ENCODE measurements at places on chromosomes 12 and 14. TPM values are rescaled to one million over a fixed set of nuclear protein-coding genes. Genes with fewer than 3 reads are reported as not detected.

SLC5A8 gene
- total RNA-seq: 0.42 TPM

DNA sequence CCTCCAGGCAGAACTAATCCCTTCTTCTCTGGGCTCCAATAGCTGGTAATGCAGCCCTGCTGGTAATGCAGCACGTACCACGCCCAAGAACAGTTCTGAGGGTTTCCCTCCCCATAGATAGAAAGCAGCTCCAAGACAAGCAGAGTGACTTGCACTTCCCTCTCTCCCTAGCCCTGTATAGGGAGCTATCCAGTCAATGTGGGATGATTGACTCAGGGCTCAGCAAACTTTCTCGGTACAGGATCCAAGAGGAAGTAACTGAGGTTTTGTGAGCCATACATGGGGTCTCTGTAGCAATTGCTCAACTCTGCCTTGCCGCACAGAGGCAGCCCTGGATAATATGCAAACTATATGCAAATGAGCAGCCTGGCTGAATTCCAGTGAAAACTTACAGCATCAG is 15.5 kb upstream of the FKBP4 start:
- DNase-seq: no peak

DNA sequence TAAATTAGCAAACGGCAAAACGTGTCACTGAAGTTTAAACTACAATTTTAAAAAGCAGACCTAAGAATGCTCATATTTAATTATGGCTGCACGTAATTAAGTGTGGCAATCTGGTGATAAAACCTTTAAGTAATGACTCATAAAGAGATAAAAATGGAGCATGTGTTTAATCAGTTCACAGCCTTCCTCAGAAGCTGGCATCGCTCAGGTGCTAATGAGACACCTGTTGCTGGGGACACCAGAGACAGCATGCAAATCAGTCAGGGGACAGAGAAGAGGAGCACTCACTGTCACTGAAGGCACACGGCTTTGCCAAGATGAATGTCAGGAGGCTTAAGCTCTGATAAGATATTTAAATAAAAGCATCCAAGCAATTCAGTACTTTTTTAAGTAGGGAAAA is 840.3 kb downstream of the GALC start:
- no peak for DNase-seq

- DNase-seq: no peak
These were observed 154.4 kb upstream of the HIF1A start for GRCh38 chr14:61540931-61541330.

DNA sequence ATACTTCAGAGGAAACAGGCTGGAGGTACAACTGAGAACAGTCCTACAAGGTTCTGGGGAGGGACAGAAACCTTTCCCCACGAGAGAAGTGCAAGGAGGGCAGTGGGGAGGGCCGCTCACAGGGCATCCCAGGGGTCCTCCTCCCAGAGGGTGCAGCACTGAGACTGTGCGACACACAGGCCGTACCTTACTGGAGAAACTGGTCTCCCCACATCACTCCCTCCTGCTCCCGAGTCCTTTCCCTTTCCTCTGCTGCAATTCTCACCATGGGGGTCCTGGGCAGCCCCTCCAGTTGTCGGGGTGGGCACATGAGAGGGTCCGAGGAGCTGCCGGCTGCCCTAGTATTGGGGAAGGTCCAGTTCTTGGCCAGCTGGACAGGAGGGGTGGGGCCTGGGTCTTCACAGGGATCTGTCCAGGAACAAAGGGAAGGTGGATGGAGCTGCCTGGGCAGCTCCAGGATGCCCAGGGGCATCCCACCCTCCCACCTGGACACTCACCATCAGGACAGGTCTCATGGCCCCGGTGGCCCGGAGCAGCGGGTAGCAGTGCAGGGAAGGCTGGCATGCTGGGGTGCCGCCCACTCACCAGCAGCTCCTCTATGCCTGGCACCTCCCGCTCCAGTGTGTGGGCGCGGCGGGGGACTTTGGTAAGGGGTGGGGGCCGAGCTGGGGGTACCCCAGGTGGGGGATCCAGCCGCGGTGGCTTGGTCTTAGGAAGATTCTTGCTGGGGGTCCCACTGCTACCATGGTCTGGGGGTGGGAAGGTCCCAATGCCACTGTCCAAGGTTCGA is 35.8 kb downstream of the NCKAP5L start:
- DNase-seq: no peak

DNA sequence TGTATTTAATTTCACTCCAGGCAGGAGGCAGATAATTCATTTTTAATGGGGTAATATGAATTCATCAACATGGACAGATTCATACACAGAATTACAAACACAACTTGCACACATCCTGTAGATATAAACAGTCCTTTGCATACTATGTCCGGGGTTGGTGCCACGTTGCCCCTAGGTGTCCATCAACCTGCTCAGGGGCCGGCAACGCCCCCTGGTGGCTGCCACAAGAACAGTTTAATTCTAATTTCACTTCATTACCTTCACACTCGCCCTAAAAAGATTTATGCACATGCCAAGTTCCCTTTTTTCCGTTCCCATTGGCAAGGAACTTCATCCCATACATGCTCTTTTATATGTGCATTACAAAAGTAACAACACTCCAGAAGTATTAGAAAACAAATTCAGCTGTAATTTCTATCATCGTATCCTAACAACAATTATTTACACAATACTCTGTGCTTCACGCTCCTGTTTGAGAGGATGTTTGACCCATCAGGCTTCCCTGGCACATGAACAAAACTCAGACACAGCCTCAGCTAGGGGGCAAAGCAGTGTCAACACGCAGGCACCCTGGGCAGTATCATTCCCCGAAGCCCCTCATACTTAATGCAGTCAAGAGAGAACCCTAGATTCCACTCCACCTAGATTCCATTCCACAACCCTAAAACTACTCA is 15.5 kb downstream of the MANSC1 start:
- no peak for DNase-seq

DNA sequence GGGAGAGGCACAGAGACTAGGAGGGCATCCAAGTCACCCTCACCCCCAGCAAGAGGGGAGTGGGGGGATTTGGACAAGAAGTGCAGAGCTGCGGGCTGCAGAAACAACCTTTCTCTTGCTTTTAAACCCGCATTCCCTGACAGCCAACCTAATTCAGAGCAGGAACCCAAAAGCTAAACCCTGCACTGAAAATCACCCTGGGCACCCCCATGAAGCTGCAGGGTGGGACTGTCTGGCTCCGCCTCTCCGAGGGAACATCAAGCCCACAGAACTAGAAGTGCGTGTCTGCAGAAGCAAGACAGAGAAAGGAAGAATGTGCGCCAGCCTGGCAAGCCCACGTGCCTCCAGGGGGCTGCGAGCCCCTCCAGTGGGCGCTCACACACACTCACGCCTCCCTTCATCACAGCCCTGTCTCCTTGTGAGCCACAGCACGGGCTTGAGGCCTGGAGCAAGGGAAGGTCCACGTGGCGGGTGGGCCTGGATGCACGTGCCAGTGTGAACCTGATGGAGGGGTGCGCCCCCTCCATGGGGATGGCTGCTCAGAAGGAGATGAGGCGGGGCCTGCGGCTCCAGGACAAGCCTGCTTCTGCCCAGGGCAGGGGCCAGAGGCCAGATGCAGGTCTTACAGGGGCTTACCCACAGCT is 27.8 kb upstream of the PNMA1 start:
- no peak for DNase-seq

DNA sequence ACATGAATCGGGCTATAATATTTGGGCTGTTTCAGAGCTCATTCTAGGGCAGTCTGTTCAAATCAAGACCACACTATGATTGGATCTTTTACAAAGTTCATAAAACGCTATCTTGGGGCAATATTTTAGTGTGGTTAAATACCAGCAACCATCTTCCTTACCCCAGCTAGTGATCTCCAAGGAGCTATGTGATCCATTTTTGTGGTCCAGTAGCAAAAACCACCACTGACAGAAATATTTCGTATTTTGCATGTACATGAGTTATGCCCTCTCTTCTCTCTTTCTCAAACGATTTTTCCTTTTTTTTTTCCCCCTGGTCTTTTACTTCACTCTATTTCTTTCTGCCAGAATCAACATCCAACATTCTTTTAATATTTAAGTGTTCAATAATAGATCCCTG is 280.6 kb upstream of the KITLG start:
- DNase-seq: no peak

CFAP73 gene
- total RNA-seq: not detected

DNA sequence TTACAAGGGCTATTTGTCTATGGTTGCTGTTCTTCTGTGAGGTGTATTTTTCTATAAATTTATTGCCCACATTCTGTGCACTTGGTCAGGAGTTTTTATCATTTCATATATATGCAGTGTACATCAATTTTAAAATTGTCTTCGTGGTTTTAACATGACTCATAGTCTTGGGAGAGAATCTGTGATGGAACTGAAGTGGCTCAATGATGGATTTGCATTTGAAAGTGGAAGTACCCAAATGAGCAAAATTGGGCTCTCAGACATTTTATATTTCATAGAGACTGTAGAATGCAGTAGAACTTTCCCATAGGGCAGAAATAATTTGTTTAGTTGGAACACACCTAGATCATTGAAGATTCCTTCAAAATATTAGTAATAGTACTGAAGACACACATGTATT is 1.9 kb upstream of the SCFD1 start:
- DNase-seq: no peak

RBM25 gene
- 96.8 TPM for total RNA-seq

SLC25A47 gene
- not detected for total RNA-seq

Data from urinary bladder (tissue), 4 donors.